ENCODE measurements at places on chromosomes 7 and 10.

DNA sequence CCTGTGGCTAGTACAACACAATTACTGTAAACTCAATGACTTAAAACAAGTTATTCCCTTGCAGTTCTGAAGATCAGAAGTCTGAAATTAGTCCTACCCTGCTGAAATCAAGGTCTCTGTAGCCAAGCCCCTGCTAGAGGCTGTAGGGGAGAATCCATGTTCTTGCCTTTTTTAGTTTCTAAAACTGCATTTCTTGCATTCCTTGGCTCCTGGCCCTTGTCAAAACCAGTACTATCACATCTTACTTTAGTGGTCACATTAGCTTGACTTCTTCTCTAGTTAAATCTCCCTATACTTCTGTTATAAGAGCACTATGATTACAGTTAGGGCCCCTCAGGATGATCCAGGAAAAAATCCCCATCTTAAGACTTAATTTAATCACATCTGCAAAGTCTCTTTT lies 567.0 kb downstream of the GFRA1 start:
- no peak for DNase-seq

DNA sequence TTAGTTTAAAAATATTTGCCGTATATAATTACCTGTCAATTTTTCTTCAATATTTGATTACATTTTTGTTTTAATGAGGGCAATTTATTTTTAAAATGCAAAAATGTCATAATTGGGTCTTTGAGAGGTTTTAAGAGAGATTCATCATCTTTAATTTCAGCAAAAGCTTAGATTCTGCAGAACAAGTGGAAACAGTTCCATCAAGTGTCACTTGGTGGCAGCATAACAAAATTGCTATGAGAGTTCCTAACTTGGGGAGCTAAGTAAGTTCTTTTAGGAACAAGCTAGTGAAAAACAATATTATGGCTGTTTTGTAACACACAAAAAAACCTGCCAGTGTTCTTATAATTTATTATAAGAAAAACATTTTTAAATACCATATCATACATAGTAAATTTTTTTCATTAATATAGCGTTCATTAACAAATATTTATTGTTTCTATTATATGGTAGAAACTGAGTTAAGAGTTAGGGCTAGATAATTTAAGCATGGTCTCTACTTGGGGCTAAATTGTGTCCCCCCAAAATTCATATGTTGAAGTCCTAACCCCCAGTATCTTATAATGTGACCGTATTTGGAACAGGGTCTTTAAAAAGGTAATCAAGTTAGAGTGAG lies 155.2 kb downstream of the MAGI2 start:
- DNase-seq = peak; percentile 26

GRCh38 chr10:26790221-26790995 lies 70.3 kb downstream of the ABI1 start:
- no peak for DNase-seq

DNA sequence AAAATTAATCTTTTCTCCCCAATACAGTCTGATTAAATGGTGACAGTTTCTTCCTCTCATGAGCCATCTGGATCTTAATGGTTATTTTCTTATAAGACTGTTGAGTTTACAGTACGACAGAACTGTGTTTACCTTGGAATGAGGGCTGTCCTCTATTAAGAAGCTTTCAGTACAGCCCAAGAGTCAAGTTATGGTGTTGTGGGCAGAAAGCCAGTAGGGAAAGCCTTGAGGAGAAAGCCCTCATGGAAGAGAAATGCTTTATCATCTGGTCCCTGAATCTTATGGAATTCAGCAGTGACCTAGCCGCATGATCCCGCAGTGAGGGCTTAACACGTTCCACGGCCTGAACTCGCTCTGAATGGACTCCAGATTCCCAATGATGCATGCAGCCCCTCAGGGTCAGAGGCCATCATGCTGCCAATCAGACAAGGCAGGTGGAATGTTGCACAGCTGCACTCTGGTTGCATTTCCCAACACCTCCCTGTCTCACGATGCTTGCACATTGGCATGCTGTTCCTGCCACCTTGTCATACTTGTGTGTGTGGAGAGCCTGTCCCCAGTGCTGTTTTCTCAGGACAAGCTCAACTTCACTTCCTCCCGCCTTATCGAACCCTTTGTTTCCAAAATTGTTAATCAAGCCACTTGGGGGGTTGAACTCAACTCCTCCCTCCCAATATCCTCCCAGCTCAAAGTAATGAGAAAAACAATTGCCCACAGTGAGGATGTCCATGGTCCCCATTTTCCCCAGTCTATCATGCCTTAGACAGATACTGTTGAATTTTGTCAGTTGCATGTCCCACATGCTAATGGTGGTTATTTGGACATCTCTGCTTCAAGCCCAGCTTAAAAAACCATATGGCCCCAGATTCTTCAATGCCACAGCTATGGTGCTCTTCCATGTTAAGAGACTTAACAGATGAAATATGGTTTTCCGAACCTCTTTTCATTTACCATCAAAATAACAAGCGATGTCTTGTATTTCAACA lies 211.1 kb upstream of the TCF7L2 start:
- DNase-seq = no peak

GRCh38 chr7:89247207-89247606 lies 451.7 kb upstream of the TEX47 start:
- no peak for DNase-seq

DNA sequence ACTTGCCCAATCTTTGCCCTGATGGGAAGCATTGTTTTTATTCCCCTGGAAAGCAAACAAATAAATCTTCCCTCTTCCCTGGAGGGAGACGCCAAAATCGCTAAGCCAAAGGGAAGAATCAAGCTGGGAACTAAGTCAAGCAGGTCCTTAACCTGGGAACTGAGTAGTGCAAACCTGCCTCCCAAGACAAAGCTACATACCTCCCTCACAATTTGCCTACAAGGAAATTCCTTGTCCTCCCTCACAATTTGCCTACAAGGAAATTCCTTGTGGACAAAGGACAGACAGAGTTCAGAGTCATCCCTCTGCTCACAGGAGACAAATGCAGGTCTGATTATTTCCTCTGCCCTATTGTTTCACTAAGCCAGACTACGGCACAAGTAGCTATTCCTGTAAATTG lies 50.5 kb downstream of the SPOCK2 start:
- DNase-seq = no peak

- DNase-seq = no peak
Observed at GRCh38 chr7:673681-674453, 52.6 kb upstream of the DNAAF5 start.

GRCh38 chr7:30154111-30154587 lies 19.4 kb downstream of the MTURN start:
- DNase-seq = no peak

DNA sequence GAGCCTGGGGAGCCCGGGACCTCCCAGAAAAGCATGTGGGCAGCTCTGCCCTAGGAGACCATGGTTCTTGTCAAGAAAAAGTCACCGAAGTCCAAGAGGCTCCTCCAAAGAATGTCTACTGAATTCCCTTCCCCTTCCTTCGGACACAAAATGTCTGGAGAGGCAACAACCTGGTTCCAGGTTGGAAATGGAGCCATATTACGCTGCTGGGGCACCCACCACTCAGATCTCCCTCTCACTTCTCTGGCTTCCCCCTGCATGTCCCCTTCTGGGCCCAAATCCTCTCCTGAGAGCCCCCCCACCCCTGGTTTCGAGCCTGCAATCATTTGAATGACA lies 52.6 kb downstream of the RGS10 start:
- no peak for DNase-seq

- no peak for DNase-seq
Observed at GRCh38 chr7:130489140-130489983, 2.5 kb upstream of the MEST start.

- DNase-seq = no peak
Observed at GRCh38 chr10:75238182-75239095, 2.7 kb upstream of the COMTD1 start.

DNA sequence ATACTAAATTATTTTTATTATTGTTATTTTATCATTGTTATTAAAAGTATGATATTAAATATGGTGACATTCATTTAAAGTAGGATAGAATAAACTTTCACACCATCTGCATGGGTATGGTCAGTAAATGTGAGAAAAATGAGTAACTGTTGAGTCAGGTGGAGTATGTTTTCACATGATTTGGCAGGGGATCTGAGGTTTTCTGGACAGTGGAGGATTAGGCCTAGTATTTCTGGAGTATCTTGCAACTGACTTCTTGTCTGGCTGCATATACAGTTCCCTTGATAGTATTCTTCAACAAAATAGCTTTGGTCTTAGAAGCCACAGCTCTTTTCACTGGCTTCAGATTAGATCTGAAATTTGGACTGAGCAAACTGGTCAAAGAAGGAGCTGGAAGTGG lies 54.5 kb downstream of the GBF1 start:
- DNase-seq = no peak

- DNase-seq = no peak
Observed at GRCh38 chr7:104240401-104240800, 32.6 kb upstream of the ORC5 start.

- no peak for DNase-seq
Observed at GRCh38 chr10:66466622-66467021, 459.2 kb upstream of the LRRTM3 start.

DNA sequence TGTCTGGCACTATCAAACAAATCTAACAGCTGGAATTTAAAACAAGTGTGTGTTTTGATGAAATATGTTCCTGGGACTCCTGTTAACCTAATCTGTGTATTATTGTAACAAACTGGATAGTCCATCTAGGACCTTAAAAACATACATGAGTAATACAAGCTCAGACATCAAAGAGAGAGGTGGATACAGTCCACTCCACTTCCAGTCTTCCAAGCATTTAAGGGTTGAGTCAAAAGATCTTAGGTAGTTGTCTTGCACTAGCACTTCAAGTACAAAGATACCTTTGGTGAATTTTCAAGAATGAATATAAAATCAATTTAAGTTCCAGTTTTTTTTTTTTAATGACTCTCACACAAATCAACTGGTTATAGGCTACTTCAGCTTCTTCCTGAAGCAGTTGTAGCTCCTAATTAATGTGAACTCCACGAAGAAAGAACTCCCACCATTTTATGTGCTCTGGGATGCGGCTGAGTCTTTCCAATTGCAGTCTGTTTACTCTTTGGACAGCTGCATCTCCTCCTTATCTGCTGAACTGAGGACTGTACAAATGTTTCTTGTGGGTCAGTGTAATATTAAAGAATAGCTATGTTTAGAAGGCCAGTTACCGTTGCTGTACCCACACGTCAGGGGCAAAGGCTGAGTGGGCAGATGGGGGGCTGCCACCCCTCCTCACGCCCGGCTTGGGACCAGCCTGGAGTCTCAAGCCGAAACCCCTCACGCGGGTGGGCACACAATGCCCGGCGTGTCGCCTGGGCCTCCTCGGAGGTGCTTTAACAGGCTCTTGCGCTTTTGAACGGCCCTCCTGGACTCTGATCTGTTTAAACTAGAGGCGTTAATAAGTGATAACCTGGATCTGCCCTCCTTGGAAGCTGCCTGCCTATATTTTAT lies 2.9 kb upstream of the IGF2BP3 start:
- DNase-seq = peak; percentile 28

DNA sequence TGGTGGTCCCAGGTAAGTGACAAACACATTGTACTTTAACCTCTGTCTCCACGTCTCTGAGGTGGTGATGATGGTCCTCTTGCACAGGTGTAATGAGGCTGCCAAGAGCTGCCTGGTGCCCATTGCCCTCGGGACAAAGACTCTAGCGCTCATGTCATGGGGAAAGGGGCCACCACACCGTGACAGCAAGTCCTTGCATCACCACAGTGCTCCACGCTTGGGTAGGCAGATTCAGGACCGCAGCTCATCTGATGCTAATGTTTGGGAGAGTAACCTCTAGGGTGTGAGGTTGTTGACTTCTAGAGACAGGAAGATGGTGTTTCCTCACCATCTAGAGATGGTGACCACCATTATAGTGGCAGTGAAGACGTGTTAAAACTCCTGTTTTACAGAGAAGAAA lies 395.6 kb downstream of the ADRA2A start:
- no peak for DNase-seq

- no peak for DNase-seq
Observed at GRCh38 chr10:47147186-47147585, 152.8 kb upstream of the GDF10 start.

DNA sequence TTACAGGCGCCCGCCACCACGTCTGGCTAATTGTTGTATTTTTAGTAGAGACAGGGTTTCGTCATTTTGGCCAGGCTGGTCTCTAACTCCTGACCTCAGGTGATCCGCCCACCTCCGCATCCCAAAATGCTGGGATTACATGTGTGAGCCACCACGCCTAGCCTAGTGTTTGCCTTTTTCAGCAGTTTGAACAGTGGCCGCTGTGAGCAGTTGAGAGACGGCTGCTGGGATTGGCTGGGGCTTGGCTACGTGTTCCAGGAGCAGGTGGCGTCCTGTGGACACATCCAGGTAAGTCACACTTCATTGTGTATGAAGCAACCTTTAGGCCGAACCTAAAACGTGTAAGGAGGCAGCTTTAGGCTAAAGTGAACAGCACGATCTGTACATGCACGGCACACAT lies 231.8 kb upstream of the PITRM1 start:
- DNase-seq = no peak

- no peak for DNase-seq
Observed at GRCh38 chr10:120505056-120505455, 48.0 kb downstream of the PLPP4 start.

- no peak for DNase-seq
Observed at GRCh38 chr10:122308417-122309141, 37.5 kb downstream of the BTBD16 start.

DNA sequence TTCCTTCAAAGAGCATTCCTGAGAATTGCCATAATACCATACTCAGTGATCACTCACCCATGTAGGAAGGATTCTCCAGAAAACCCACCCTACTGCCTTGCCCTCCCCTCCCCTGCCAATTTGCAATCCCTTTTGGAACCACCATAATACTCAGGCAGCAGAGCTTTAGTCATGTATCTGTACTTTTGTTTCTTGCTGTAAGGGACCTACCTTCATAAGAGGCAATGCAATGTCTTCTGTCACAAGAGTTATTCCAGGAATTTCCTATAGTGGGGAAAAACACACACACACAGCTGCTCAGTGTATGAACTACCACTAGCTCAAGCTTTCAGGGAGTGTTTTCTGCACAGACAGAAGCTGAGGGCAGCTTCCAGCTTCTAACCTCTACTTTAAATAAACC lies 67.0 kb downstream of the GSAP start:
- DNase-seq = no peak

DNA sequence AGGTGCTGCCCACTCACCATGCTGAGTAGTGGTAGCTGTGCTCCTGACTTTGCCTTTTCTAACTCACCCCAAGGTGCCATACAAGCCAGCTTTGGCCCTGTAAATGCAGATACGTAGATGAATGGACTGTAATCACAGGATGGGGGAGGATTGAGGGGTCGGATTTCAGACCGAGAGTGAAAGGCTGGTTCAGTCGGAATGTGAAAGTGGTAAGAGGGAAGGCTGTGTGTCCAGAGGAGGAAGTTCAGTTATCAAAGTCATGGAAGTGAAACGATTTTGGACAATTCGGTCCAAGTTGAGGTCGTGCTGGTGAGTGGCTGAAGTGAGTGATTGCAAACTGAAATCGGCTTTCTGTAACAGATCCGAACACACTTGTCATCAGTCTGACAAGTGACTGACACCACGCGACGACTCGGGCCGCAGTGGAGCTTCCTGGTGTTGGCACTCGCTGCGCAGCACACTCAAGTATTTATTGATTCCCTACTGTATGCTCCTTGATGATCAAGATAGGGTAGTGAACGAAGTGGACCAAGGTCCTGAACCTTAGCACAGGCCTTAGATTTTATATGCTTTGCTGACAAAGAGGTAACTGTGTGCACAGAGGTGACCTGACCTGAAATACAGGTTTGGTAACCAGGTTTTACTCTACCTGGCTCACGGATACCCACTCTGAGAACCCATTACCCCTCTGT lies 10.5 kb downstream of the ZNF282 start:
- DNase-seq = no peak

All from colonic mucosa (tissue), 4 donors.